ENCODE measurements at places on chromosomes 13 and 19.

DNA sequence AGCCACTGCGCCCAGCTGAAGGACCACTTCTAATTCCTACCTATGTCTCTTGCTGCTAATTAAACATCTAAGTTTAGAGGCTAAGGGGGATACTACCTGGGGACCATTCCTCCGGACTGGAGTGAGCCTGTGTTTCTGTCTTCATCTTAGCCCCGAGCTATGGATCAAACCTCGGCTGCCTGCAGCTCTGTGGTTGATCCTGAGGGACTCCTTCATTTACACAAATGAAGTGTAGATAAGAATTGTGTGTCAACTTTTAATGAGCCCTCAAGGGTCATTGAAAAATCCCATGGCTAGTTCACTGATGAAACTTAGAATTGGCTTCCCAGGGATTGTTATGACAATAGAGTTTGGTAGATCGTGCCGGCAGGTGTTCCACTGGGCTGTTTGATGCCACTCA is 31.5 kb upstream of the OR10H1 start:
- no peak for DNase-seq

- DNase-seq: no peak
Measured at GRCh38 chr13:83845106-83845505, 37.2 kb downstream of the SLITRK1 start.

- no peak for DNase-seq
Measured at GRCh38 chr13:97566907-97567306, 132.9 kb downstream of the RAP2A start.

DNA sequence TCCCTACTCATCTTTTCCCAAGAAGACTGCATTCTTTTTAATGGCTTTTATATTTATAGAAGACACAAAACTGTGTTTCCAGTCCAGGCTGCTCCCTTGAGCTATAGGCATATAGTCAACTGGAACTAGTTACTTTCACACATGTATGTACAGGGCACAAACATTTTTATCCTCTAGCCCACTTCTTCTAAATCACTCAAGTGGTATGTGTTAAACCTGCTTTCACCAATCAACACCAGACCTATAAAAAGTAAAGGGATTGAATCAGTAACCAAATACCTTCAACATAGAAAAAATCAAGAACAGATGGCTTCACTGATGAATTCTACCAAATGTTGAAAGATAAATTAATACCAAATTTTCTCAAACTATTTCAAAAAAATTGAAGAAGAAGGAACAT is 584.2 kb upstream of the SLITRK1 start:
- no peak for DNase-seq

- no peak for DNase-seq
Measured at GRCh38 chr13:20616059-20616797, 49.3 kb downstream of the IFT88 start.

DNA sequence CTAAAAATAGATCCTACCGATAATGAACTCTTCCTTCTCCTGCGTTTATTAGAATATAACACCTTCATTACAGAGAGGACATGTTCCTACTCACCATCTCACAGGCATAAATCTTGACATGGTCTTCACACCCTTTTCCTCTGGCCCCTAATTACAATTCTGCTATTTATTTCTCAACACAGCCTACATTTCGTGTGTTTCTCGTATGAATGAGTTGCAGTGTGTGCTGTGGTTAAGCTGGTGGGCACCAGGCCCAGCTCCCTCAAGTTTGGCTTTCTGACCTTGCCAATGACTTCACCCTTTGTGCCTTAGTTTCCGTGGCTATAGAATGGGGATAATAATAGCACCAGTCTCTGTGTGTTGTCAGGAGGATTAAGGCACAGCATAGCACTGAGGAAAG is 12.3 kb upstream of the KATNAL1 start:
- no peak for DNase-seq

DNA sequence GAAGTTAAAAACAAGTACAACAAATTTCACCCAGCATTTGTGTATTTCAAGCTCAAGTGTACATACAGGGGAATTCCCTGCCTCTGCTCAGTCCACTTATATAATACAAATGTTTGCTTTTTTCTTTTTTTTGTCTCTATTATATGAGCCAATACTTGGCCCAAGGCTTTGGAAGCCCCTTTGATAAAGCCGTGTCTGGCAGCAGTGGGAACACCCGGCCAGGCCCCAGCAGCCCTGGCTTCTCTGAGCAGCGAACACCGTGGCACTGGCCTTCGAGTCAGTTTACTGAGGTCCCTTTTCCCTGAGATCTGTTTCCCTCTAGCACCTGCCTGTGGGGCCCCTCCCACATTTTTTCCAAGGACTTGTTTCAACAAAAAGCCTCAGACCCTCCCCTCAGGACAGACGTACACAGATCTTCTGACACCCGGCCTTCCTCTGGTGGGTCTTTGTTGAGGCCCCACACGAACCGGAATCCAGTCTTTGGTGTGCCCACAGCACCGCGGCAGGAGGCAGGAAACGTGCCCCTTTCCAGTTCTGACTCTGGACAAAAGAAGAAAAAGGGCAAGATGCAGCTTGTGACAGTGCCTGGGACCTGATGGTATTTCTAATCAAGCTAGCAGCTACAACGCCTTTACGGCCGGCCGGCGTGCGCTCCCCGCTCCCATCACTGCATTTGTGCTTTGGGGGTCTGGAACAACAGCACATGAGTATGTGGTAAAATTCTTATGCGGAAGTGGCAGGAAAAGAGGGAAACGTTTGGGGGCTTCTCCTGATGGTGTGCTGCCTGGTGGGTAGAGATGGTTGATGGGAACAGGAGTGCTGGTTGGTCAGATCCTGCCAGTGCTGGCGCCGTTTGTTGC is 13.8 kb downstream of the SIPA1L3 start:
- no peak for DNase-seq
